ENCODE measurements at places on chromosomes 5 and 9. TPM values are rescaled to one million over a fixed set of nuclear protein-coding genes. Genes with fewer than 3 reads are reported as not detected.

- peak; percentile 9 for DNase-seq
Observed at GRCh38 chr9:123508048-123508447, 152.1 kb downstream of the CRB2 start.

GRCh38 chr5:122845229-122846050, at the start of gene SNX24:
SNX24 (plus strand) TSS chr5:122845613; CDS start chr5:122845634, 21 bp downstream.
- DNase-seq = peak; percentile 84

- DNase-seq = no peak
Observed at GRCh38 chr9:128393145-128393775, 22.1 kb downstream of the URM1 start.

GRCh38 chr5:23072179-23072578, 219.0 kb upstream of the CDH12 start:
- DNase-seq = no peak

DNA sequence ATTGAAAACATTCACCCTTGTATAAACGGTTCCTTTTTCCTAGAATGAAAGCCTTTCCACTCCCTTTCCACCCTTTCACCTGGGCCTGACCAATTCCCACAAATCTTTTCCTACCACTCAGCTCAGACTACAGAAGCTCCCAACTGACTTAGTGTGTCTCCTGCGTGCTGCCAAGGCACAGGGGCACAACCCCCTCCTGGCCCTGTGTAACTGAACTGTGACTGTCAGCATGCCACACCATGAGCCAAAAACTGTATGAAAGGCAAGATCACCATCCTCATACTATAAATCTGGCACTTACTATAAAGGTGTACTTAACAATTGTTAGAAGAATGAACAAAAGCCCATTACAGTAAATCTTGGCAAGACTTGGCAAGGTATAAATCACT, 11.5 kb downstream of the NOL8 start:
- DNase-seq = no peak

DNA sequence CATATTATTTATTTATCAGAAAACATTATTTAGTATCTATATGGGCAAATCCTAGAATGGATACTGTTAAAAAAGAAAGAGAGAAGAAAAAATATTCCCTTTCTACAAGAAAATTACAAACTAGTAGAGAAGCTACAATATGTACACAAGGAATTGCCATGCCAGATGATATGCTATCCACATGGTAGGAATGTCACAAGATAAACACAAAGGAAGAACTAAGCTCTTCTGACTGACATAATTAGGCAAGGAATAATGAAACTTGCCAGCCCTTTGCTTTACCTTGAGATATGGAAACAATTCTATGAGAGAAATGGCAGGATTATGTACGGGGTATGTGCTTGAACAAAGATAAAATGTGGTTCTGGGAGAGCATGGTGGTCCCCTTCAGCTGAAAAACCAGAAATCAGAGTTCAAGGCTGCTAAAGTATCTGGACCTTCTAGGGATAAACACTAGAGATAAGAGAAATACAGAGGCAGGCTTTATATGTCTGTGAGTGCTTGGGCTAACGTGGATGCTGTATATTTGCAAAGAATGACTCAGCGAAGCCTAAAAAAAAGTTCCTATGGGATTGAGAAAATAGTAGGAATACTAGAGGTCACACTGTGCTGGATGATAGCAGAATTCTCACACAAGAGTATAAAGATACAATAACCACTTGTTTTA, 451.6 kb downstream of the TLE1 start:
- DNase-seq = no peak

- no peak for DNase-seq
Observed at GRCh38 chr5:135192351-135192750, 158.3 kb upstream of the PITX1 start.

The PSAT1 gene
- 35.1 TPM for polyA plus RNA-seq

The GAPVD1 gene
- 21.2 TPM for polyA plus RNA-seq

The CNTNAP3B gene
- polyA plus RNA-seq = 6.3 TPM

The SPEF2 gene
- 6.6 TPM for polyA plus RNA-seq

The PLPP7 gene
- 51.0 TPM for polyA plus RNA-seq
